ENCODE measurements at places on chromosomes 12 and 14. TPM values are rescaled to one million over a fixed set of nuclear protein-coding genes. Genes with fewer than 3 reads are reported as not detected.

LALBA gene
- not detected for total RNA-seq

DNA sequence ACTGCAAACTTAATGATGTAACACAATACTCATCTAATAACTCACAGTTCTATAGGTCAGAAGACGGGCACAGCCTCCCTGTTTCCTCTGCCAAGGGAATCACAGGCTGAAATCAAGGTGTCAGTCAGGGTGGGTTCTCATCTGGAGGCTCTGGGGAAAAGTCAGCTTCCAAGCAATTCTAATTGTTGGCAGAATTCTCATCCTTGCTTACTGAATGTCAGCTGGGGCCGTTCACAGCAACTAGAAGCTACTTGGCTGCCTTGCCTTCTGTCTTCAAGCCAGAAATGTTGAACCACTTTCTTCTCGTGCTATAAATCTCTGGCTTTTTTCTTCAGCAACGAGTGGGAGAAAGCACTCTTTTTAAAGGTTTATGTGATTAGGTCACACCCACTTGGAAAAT is 80.1 kb upstream of the PDZRN4 start:
- DNase-seq: no peak

- no peak for DNase-seq
Observed at GRCh38 chr14:54782751-54783659, 119.6 kb downstream of the GCH1 start.

GRCh38 chr14:88437658-88438057 is 52.2 kb downstream of the SPATA7 start:
- DNase-seq: no peak

DICER1 gene
- 29.0 TPM for total RNA-seq

- DNase-seq: no peak
Observed at GRCh38 chr12:51959211-51959610, 7.7 kb downstream of the ACVR1B start.

GRCh38 chr12:18074001-18074400 is 16.0 kb downstream of the RERGL start:
- DNase-seq: no peak

GRCh38 chr12:130961921-130962451 is 8.3 kb downstream of the ADGRD1 start:
- DNase-seq: peak; percentile 85

EAPP gene
- 16.6 TPM for total RNA-seq

DNA sequence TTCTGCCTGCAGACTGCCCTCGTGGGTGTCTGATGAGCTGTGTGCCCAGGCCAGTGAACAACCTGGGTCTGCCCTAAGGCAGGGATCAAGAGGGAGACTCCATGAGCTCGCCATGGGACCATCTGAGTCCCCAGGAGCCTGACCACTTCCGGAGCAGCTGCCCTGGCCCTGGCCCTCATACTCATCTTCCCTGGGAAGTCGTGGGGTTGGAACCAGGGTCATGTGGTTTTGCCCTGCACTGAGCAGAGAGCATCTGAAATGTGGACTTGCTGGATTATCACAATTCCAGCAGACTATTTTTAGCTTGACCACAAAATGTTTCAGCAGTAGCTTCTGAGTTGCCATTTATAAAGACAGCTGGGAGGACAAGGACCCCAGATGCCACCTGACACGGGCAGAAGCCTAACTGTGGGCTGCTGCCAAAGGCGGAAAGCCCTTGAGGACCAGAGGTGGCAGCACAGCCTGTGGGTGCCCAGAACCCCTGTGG is 6.7 kb downstream of the BTBD6 start:
- no peak for DNase-seq

DNA sequence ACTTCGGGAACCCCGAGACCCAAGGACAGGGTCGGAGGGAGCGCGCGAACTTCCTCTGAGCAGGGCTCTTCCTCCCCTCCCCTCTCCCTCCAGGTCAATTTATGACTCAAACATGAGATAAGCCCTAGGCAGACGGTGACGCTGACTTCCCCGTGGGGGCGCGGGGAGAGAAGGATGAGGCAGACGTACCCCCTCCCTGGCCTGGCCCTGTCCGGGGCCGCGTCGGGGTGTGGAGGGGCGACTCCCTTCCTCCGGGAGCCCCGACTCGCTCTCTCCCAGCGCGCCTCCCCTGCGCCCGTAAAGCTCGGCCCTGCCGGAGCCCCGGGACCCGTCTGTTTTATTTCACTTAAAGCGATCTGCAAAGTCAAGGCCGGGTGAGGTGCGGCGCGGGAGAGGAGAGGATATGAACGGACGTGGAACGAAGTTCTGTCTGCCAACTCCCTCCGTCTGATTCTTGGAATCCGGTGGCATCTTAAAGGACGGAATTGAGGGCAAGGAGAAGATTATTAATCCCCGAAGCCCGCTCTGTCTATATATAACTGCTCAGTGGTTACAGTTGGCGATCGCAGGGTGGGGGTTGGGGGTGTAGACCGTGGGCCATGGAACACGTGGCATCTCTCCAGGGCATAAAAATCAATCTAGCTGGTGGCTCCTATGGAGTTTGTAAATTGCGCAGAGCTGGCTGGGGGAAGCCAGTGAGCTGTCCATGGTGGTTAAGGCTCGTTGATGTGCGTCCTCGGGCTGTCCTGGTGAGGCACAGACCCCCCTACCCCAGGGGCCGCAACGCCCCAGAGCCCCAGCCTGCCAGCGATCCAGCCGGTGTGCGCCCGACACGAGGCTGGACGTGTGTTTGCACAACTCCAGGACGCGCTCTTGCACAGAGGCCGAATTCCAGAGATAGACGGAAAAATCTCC is 2.9 kb upstream of the PTHLH start:
- DNase-seq: peak; percentile 17

DNA sequence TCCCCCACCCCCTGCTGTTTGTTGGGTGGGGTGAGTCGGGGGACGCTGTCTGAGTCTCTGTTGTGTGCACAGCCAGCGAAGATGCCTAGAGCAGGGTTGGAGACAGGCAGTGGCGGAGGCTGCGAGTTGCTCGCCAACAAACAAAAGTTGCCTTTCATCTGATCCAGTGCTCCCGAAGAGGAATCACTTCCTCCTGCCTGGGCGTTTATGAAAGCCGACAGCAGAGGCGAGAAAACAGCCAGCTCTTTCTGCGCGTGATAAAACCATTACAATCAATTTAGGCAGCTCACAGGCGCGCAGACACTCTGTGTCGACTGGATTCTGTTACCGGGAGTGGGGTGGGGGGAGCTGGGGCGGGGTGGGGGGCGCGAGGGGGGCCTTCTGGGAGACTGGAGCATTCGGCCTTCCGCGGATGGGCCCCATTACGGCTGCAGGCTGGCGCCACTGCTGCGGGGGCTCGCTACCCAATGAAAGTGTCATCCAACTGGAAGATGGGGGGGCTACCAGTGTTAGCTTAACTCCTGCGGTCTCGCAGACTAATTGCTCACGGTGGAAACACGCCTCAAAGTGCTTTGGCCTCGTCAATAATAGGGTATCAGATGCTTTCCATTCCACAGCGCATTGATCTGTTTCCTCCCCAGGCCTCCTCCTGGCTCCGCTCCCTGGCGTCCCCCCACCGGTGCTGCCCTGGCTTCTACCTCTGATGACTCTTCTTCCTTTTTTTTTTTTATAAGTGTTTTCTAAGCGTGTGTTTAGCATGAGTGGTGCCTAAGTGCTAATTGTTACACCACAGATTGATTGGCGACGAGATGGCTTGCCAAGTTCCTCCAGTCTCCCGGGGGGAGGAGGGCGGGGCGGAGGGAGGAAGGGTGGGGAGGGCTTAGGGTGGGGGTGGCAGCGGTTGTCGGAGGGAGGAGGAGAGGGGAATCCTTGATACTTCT is 678.4 kb downstream of the MED13L start:
- peak; percentile 44 for DNase-seq

SIRT4 gene
- 3.9 TPM for total RNA-seq

DGKA gene
- total RNA-seq: 4.9 TPM
